ENCODE measurements at places on chromosomes 5 and 9. TPM values are rescaled to one million over a fixed set of nuclear protein-coding genes. Genes with fewer than 3 reads are reported as not detected.

The CLINT1 gene
- polyA plus RNA-seq, result 70.0 TPM

The ZNF484 gene
- 4.9 TPM for polyA plus RNA-seq

The MRPS30 gene
- polyA plus RNA-seq, result 33.6 TPM

The OTP gene
- not detected for polyA plus RNA-seq

The ISOC1 gene
- polyA plus RNA-seq, result 24.8 TPM

The CDHR2 gene
- 0.52 TPM for polyA plus RNA-seq

The PCDHGB1 gene
- polyA plus RNA-seq, result 0.63 TPM

The DOLPP1 gene
- 10.9 TPM for polyA plus RNA-seq

The HINT1 gene
- 374 TPM for polyA plus RNA-seq

The HRCT1 gene
- polyA plus RNA-seq, result 1.7 TPM

The STOML2 gene
- polyA plus RNA-seq, result 76.0 TPM

The SPATA31D4 gene
- polyA plus RNA-seq, result not detected

The DMRT3 gene
- 1.6 TPM for polyA plus RNA-seq

The OLFM1 gene
- polyA plus RNA-seq, result 7.1 TPM

The PANK3 gene
- 39.5 TPM for polyA plus RNA-seq

The PCDHB9 gene
- polyA plus RNA-seq, result 2.7 TPM

The IGIP gene
- 5.0 TPM for polyA plus RNA-seq

The ROPN1L gene
- 0.27 TPM for polyA plus RNA-seq

The PRR7 gene
- 0.66 TPM for polyA plus RNA-seq

The FOXD4L6 gene
- not detected for polyA plus RNA-seq

The IL5 gene
- 0.90 TPM for polyA plus RNA-seq

The FRRS1L gene
- polyA plus RNA-seq, result 1.2 TPM

The DOCK2 gene
- polyA plus RNA-seq, result 3.0 TPM

The ADCY2 gene
- polyA plus RNA-seq, result 48.7 TPM

The FOXD4 gene
- 2.4 TPM for polyA plus RNA-seq

The TRIM52 gene
- polyA plus RNA-seq, result 28.1 TPM

The FAM221B gene
- 0.52 TPM for polyA plus RNA-seq

The ACTBL2 gene
- polyA plus RNA-seq, result not detected

The CAMK4 gene
- 2.7 TPM for polyA plus RNA-seq

The DBH gene
- 0.51 TPM for polyA plus RNA-seq

The IL33 gene
- polyA plus RNA-seq, result 34.8 TPM

The ANGPTL2 gene
- polyA plus RNA-seq, result 151 TPM

The ARID3C gene
- polyA plus RNA-seq, result not detected

The MEF2C gene
- 1,011 TPM for polyA plus RNA-seq

The CFAP90 gene
- 0.30 TPM for polyA plus RNA-seq

The SH3RF2 gene
- polyA plus RNA-seq, result 3.5 TPM

The PALM2AKAP2 gene
- polyA plus RNA-seq, result 28.0 TPM

The CHSY3 gene
- polyA plus RNA-seq, result 7.2 TPM

The MZB1 gene
- 0.59 TPM for polyA plus RNA-seq

The LCN9 gene
- not detected for polyA plus RNA-seq

The ACOT12 gene
- 0.57 TPM for polyA plus RNA-seq

The PNPLA7 gene
- polyA plus RNA-seq, result 2.5 TPM

The AGXT2 gene
- not detected for polyA plus RNA-seq

The GNAQ gene
- polyA plus RNA-seq, result 25.8 TPM

The NUDT12 gene
- polyA plus RNA-seq, result 13.9 TPM

The OR1L6 gene
- polyA plus RNA-seq, result not detected

The WNK2 gene
- 10.6 TPM for polyA plus RNA-seq

The PCSK1 gene
- polyA plus RNA-seq, result 0.10 TPM

The ABL1 gene
- polyA plus RNA-seq, result 61.7 TPM

The TNFSF8 gene
- polyA plus RNA-seq, result 0.59 TPM

The CD72 gene
- polyA plus RNA-seq, result 2.3 TPM

The VCAN gene
- polyA plus RNA-seq, result 312 TPM

The ABO gene
- 3.1 TPM for polyA plus RNA-seq

The MEIKIN gene
- 0.23 TPM for polyA plus RNA-seq

The PRELID2 gene
- 3.2 TPM for polyA plus RNA-seq

The GTF2H2 gene
- polyA plus RNA-seq, result 21.6 TPM

The CD274 gene
- 1.4 TPM for polyA plus RNA-seq

Measured in muscle of back (tissue), 13 donors.